ENCODE measurements at places on chromosomes 6 and 20.
A peak's percentile ranks its signal among the peaks of the same experiment; 100 is the strongest.

DNA sequence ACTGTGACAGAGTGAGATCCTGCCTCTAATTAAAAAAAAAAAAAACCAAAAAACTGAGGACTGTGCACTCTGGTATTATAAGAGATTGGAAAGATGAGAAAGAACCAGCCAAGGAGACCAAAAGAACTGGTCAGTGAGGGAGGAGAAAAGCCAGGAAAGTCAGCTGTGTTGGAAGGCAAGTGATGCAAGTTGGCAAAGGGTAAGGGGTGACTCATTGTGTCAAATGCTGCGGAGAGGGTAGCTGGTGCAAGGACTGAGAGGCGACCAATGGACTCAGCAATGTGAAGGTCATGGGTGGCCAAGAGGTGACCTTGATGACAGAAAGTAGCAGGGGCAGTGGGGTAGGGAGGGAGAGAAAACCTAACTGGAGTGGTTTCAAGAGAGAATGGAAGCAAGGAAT is 27.4 kb upstream of the LRRN4 start:
- no peak for DNase-seq

- DNase-seq: no peak
Observed at GRCh38 chr6:42762426-42762859, 16.5 kb upstream of the TBCC start.

GRCh38 chr6:116866281-116866871 is 10.7 kb upstream of the RFX6 start:
- no peak for DNase-seq

DNA sequence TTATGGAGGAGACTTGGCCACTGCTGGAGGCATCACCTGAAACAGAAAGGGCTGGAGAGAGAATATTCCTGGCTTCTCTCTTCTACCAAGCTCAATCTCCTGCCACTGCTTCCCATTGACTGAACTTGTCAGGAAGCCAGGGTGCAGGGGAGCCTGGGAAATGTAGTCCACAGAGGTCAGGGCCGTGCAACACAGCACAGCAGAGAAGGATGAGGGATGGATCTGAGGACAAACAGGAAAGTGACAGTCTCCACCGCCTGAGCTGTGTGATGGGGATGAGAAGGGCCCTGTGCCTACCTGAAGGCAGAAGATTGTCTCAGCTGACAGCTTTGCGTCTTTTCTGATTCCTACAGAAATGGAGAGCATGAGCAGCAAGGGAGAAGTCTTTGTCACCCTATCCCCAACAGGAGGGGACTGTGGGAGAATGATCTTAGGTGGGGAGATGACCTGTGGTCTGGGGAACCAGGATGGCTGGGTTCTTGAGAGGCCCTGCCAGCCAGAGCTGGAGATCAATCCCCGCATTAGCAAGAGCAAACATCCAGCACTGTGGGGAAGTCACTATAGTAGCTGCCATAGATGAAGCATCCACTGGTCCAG is 114.2 kb downstream of the SNX5 start:
- peak; percentile 47 for DNase-seq

DNA sequence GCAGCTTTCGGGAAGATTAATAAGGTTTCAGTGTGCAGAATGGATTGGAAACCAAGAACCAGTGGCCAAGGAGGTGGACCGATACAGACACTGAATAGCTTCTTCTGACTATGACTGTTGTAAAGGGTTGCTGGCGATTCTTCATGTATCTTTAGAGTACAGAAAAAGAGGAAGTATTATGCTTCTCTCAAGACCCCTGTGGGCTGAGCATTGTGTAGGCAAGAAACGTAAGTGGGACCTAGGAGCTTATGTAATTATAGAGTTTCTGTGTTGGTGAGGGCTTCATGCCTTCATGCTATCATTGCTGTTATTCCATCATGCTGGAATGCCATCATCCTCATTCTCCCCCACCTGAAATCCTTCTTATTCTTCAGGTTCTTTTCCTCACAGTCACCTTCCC is 105.4 kb upstream of the AKIRIN2 start:
- DNase-seq: no peak

DNA sequence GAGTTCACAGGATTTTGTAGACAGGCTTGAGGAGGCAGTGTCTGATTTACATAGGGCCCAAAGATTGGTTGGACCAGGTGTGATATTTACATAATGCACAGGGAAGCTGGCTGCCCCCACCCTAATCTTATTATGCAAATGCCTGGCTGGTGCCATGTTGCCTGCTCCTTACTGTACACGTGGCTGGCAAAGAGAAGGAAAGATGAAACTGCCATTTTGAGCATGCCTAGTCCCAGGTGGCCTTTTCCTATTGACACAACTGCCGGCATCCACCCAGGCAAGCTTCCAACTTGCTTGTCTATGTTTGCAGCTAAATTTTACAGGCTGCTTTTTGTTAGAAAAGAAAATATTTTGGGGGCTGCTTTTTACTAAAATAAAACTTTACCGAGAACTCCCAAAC is 174.6 kb downstream of the LMBRD1 start:
- DNase-seq: no peak

- no peak for DNase-seq
Observed at GRCh38 chr6:67501755-67502154, 1133.3 kb upstream of the ADGRB3 start.

- no peak for DNase-seq
Observed at GRCh38 chr6:149140137-149140909, 177.2 kb upstream of the TAB2 start.

GRCh38 chr6:165543781-165544180 is 119.3 kb downstream of the PDE10A start:
- no peak for DNase-seq

GRCh38 chr20:59820204-59821041 is 113.0 kb downstream of the SYCP2 start:
- DNase-seq: no peak

GRCh38 chr6:102229271-102229670 is 835.8 kb downstream of the GRIK2 start:
- no peak for DNase-seq

- DNase-seq: no peak
Observed at GRCh38 chr6:14235653-14236356, 118.2 kb downstream of the CD83 start.

DNA sequence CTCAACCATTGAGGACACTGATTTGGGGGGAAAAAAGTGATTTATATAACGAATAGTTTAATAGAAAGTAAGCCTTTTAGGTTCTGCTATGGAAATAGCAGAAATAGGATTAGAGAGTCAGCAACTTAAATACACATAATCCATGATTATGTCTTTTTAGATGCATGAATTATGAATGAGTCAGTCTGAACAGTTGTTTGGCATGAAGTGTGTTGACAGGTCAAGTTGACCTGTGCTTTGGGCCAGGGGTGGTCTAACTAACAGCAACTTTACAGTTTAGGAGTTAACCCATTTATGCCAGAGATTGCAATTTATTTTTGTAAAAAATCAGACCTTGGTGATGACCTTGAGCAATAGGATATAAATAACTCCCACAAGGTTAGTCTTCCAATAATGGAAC is 191.3 kb downstream of the MTFR2 start:
- no peak for DNase-seq

DNA sequence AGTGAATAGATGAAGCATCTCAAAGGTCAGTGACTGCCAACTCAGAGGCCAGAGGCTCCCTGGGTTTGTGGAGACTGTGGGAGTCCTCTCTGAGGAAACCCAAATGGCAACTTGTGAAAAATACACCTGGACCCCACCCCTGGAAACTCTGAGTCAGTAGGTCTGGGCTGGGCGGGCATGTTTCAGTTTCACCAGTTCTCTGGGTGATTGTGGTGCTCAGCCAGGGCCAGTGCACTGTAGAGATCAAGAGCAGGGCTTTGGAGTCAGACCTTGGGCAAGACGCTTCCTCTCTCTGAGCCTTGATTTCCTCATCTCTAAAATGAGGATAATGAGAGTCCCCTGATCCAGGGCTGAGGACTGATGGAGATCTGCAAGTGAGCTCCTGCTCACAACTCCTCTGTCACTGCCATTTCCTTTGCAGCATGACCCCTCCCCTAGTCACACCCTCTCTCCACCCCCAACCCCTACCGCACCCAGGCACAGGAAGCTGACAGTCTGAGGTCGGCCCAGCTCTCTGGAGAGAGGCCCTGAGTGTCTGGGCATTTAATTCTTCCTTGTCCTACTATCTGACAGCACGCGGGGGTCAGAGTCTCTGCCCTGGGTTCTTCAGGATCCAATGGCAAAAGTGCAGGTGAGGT is 5.1 kb downstream of the DEF6 start:
- peak; percentile 66 for DNase-seq

GRCh38 chr6:21754891-21755290 is 161.3 kb downstream of the SOX4 start:
- DNase-seq: peak; percentile 50

DNA sequence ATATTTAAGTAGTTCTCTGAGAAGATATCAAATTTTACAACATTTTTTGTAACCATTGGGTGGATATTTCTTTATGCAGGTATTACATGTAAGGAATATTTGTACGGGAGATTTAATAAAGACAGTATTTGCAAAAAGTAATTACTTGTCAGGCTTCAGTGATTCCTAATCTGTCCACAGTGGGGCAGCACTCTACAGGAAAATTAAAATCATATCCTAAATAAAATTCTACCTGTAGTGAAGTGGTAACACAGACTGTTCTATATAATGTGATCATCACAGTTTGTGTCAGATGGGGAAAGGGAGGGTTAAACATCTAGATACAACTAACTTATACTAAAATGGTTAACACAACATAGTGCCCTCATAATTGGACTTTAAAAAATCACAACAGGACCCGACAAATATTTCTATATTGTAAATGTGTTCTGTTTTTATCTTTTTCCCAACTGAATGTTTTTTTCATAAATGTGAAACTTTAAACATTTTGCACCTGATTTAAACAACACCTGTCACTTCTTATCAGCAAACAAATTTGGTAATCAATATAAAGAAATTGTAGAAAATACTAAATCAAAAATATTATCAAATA is 145.6 kb upstream of the MANEA start:
- DNase-seq: no peak

DNA sequence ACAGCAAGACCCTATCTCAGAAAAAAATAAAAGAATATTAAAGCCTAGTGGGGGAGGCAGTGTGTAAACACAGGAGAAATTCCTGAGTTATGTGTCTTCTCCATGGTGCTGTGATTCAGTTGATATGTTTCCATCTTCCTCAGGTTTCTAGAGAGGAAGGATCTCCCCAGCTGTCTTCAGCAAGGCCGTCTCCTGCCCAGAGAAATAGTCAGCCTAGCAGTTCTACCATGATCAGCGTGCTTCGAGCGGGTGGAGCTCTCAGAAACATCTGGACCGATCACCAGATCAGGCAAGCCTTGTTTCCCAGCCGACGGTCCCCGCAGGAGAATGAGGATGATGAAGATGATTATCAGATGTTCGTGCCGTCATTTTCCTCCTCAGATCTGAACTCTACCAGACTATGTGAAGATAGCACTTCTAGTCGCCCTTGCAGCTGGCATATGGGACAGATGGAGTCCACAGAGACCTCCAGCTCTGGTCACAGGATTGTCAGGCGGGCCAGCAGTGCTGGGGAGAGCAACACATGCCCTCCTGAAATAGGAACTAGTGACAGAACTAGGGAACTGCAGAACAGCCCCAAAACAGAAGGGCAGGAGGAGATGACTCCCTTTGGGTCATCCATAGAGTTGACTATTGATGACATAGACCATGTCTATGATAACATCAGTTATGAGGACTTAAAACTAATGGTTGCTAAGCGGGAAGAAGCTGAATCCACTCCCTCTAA is 34.9 kb upstream of the MTHFD1L start:
- DNase-seq: no peak

GRCh38 chr6:110799189-110799588 is 16.1 kb downstream of the CDK19 start:
- no peak for DNase-seq

GRCh38 chr6:125019918-125020317 is 57.7 kb downstream of the RNF217 start:
- no peak for DNase-seq

DNA sequence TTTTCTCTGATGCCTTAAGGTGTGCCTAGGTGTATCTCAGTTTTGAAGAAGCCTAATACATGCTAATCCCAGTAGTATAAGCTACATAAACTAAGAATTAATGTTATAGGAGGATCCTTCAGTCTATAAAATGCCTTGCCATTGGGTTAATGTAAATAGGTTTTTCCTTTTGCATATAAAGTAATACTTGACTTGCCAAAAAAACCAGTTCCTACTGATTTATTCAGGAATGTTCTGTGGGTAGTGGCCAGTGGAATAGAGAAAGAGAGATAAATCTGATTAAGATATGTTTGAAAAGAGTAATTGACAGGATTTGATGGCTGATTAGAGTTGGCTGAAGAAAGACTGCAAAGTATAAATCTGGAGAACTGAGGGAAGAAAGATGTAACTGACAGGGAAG is 273.4 kb downstream of the ZFAND3 start:
- DNase-seq: no peak

DNA sequence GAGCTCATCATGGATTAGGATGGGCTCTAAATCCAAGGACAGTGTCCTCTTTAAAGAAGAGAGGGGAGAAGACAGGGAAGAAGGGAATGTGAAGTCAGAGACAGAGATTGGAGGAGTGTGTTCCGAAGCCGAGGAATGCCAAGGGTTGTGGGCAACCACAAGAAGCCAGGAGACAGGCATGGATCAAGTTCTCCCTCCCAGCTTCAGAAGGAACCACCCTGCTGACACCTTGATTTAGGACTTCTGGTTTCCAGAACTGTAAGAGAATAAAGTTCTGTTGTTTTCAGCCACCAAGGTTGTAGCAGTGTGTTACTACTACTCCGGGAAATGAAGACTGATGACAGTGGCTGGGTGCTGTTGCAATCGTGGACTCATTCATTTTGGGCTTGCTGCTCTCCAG is 120.1 kb downstream of the RPS12 start:
- no peak for DNase-seq

DNA sequence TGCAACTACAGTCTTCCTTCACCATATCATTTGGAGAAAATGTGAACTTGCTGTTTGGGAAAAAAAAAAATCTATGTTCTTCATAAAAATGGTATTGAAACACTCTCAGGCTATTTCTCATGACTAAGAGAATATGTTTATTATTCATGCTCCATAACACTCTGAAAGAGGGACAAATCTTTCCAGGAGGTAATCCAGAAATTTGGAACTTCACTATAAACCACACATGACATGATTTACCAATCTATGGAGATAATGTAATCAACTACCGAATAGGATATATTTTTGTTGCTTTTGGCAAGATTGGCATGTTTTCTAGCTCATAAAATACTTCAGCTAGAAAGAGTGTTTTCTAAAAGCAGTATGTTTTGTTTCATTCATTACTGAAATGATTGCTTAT is 56.3 kb downstream of the THEMIS start:
- no peak for DNase-seq

GRCh38 chr6:40907198-40907701 is 131.8 kb downstream of the UNC5CL start:
- DNase-seq: peak; percentile 15

DNA sequence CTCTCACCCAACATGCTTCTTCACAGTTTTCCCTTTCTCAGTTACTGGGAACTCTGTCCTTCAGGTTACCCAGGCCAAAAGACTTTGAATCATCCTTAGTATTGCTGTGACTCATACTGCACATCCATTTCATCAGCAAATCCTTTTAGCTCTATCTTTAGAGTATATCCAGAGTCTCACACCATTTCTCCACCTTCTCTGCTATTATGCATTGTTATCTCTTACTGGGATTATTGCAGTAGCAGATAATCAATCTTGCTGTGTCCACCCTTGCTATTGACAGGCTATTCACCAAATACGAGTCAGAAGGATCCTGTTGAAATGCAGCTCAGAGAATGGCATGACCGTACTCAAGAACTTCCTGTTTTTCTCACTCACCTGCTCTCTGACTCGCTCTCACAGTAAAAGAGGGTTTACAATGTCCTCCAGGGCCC is 57.3 kb downstream of the BCKDHB start:
- peak; percentile 19 for DNase-seq

GRCh38 chr6:11653028-11653583 is 115.6 kb downstream of the TMEM170B start:
- DNase-seq: peak; percentile 74

- no peak for DNase-seq
Observed at GRCh38 chr6:14290041-14290771, 172.6 kb downstream of the CD83 start.

All from HTR-8/SVneo (cell line).